ENCODE measurements at places on chromosomes 2 and 18.

GRCh38 chr2:157468931-157469708, 25.2 kb upstream of the CYTIP start:
- DNase-seq = no peak

DNA sequence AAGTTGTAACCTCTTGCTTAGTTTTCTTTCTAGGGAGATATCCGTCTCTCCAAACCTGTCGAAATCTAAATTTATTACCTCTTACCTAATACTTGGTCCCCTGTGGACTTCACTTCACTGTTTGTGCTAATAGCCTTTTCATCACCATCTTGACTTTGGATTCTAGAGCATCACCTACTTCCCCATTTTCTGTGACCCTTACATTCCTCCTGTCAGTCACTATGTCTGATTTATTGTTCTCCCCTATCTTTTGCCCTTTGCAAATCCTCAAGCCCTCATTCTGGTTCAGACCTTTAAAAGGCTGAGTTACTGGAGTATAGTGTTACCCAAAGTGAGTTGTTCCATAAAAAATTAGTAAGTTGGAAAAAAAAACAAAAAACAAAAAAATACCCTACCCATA, 7.5 kb downstream of the MYO1B start:
- no peak for DNase-seq

DNA sequence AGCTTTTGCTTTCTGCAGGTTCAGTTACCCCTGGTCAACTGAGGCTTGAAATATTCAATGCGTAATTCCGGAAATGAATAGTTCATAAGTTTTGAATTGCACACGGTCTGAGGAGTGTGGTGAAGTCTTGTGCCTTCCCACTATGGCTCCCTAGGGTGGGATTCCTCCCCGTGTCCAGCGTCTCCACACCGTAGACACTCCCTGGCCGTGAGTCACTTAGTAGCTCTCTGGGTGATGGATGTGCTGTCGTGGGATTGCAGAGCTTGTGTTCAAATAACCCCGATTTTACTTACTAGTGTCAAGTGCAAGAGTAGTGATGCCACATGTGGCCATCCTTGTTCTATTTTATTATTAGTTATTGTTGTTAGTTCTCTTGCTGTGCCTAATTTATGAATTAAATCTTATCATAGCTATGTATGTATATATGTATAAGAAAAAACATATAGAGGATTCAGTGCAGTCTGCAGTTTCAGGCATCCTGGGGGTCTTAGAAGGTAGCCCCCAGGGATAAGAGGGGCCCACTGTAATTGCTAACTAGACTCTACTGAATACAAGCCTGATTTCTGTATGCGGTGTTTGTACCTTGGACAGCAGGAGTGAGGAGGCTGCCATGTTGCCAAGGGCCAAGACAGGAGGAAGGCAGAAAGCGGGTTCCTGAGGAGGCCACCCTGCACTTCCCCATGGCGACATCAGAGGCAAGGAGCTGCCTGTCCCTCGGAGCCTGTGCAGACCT, 47.7 kb upstream of the PDIA6 start:
- DNase-seq = no peak

DNA sequence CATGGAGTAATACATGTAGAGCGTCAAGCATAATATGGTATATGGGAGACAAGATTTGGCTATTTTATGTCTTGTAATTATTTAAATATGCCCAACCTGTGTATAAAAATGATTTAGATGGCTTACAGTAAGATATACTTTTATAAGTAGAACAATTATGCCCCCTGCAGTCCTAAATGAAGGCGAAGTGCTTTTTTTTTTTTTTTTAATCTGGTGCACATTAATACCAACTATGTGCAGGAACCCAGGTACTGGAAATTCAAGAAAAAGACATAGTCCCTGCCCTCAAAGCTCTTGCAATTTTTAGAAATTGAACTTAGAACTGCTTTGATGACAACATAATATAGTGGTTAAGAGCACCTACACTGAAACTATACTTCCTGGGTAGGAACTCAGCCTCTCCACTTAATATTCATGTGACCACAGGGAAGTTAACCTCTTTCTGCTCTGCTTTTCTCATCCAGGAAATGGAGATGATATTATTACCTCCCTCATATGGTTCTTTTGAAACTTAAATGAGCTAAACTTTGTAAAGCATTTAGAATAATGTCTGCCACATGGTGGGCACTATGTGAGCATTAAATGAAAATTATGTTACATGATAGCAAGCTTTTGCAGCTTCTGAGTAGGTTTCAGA, 38.1 kb downstream of the AFTPH start:
- DNase-seq = peak; percentile 34

GRCh38 chr18:6113650-6114049, 218.3 kb upstream of the TMEM200C start:
- no peak for DNase-seq

DNA sequence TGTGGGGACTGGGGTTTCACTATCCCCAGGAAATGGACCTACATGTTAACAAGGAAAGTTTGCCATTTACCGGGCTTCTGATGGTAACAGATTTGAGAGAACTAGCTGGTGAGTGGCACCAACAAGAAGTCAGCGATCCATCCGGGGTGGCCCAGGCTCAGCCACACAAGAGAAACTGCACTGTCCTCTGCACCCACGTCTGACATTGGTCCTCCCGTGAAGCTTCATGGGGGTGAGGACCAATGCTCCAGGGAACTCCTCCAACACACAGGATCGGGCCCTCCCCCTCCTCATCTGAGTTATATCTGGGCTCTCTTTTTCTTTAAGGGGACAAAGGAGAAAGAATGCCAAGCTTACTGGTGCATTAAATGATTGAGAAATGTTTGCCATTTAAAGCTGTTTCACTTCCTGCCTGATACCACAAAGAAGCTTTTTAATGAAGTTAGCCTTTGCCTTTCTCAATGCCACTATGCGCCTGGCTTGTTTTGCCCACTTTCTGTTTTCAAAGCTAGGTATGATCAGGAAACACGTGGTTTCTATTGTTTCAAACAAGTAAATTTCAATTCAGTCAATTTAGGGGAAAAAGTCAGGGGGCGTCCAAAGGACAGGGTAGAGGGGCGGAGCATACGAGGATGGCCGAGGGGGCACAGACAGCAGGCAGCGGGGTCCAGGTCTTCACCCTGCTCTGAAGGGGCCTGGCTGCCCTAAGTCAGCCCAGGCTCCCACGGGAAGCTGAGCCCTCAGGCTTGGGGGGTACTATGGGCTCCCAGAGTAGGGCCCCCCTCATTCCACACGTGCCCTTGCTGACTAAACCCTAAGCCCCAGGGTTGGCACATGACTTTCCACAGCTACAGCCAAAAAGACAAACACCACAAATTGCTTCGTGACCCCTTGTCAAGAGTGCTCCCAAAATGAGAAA, 204.0 kb upstream of the ID2 start:
- peak; percentile 42 for DNase-seq
